ENCODE measurements at places on chromosomes 5 and 9. TPM values are rescaled to one million over a fixed set of nuclear protein-coding genes. Genes with fewer than 3 reads are reported as not detected.

DNA sequence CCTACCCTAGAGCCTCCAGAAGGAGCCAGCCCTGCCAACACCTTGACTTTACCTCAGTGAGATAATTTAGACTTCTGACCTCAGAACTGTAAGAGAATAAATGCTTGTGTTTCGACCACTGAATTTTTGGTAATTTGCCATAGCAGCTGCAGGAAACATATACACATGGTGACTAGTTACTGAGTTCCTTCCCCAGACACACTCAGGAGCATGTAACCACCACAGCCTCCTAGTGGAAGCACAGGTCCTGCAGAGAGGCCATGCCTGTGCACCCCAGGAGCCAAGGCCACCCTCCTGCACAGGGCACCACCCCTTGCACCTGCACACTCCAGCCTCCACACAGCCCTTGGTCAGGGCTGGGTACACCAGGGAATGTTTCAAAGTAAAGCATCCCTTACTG is 7.6 kb upstream of the CAMSAP1 start:
- H3K4me1 ChIP-seq, result peaks cover 1% of the 10 kb centered on the region
- H3K36me3 ChIP-seq, result peaks cover 47% of the 10 kb centered on the region
- no peaks in the 10 kb centered on the region for H3K27me3 ChIP-seq
- H3K27ac ChIP-seq, result no peak overlapping the region
- no peak for DNase-seq
- H3K4me3 ChIP-seq, result no peak overlapping the region

DNA sequence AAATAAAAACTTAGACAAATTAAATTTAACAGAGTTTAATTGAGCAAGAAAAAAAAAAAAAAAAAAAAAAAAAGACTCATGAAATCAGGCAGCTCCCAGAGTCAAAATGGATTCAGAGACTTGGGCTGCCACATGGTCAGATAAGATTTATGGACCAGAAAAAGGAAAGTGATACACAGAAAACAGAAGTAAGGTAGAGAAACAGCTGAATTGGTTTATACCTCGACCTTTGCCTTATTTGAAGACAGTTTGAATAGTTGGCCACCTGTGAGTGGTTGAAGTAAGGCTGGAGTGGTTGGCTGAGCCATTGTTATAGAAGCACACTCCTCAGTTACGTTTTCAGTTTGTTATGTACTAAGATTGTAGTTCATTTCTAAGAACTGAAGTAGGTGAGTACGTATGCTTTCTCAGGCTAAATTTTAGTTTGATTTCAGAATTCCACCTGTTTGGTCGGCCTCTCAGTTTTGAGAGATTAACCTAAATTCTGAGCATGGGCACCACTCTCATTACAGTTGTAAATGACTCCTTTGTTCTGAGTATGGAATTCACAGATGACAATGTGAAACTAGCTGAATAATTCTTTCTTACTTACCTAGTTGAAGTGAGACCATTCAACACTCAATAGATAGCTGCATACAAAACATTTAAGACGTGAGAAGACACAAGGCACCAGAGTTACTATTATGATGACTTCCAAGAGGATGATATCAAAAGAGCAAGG is 149.0 kb downstream of the AOPEP start:
- DNase-seq, result no peak
- H3K27me3 ChIP-seq, result no peaks in the 10 kb centered on the region
- H3K4me3 ChIP-seq, result no peak overlapping the region
- H3K36me3 ChIP-seq, result no peaks in the 10 kb centered on the region
- peaks cover 35% of the 10 kb centered on the region for H3K4me1 ChIP-seq

GRCh38 chr9:98943682-98944056 is at the start of gene COL15A1:
COL15A1 (plus strand) TSS chr9:98943907; CDS start chr9:98944062, 155 bp downstream.
- H3K4me1 ChIP-seq, result peaks cover 14% of the 10 kb centered on the region
- peak within 1 kb of the TSS; percentile 61 for H3K27ac ChIP-seq
- no peak for DNase-seq

- DNase-seq, result no peak
- no peak overlapping the region for H3K27ac ChIP-seq
- H3K27me3 ChIP-seq, result no peaks in the 10 kb centered on the region
- H3K36me3 ChIP-seq, result peaks cover 31% of the 10 kb centered on the region
- H3K4me3 ChIP-seq, result no peak overlapping the region
- peaks cover 27% of the 10 kb centered on the region for H3K4me1 ChIP-seq
These were observed 23.3 kb downstream of the NOTCH1 start for GRCh38 chr9:136522314-136523237.

Gene TUSC1
- total RNA-seq, result 22.6 TPM

Gene TEK
- total RNA-seq, result 12.5 TPM

Gene PCDHGA8
- total RNA-seq, result 6.4 TPM
